ENCODE measurements at places on chromosomes 6 and 20. TPM values are rescaled to one million over a fixed set of nuclear protein-coding genes. Genes with fewer than 3 reads are reported as not detected.

Gene DSE
- 106 TPM for total RNA-seq

Gene CRISP3
- not detected for total RNA-seq

Gene MOG
- total RNA-seq, result not detected

Gene FKBP1C
- total RNA-seq, result 0.26 TPM

Gene UBE2C
- total RNA-seq, result 12.9 TPM

Gene HMGCLL1
- total RNA-seq, result 0.51 TPM

Gene DIDO1
- total RNA-seq, result 33.2 TPM

Gene CST7
- total RNA-seq, result not detected

Gene RBBP8NL
- total RNA-seq, result not detected

Gene EFCAB8
- total RNA-seq, result under 0.01 TPM

- H3K4me1 ChIP-seq, result no peaks in the 10 kb centered on the region
- H3K36me3 ChIP-seq, result no peaks in the 10 kb centered on the region
- H3K4me3 ChIP-seq, result no peak overlapping the region
- no peaks in the 10 kb centered on the region for H3K27me3 ChIP-seq
These were observed 116.5 kb upstream of the MAP3K7 start for GRCh38 chr6:90703336-90703735.

DNA sequence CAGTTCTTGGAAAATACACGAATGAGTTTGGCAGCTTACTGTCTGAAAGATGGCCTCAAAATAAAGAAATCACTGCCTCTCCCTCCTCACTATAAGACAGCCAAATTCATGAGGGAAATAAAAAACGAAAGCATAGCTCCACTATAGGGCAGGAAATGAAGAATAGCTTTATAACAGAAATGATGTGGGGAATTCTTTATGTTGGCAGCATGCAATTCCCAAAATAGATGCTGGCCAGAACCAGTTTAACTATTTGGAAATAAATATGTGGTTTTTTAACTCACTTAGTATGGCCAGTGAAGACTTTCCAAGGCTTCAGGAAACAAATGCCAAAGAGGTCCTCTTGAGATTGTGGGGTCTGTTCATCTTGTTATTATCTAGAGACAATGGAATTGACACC lies 100.5 kb downstream of the TBX18 start:
- H3K27ac ChIP-seq, result no peak overlapping the region
- H3K36me3 ChIP-seq, result no peaks in the 10 kb centered on the region
- peak; percentile 27 for DNase-seq
- no peaks in the 10 kb centered on the region for H3K27me3 ChIP-seq
- no peaks in the 10 kb centered on the region for H3K4me1 ChIP-seq

GRCh38 chr6:70310063-70310694 lies 7.3 kb upstream of the COL9A1 start:
- peak; percentile 70 for DNase-seq
- no peaks in the 10 kb centered on the region for H3K4me1 ChIP-seq
- H3K36me3 ChIP-seq, result no peaks in the 10 kb centered on the region
- no peak overlapping the region for H3K27ac ChIP-seq
- H3K4me3 ChIP-seq, result no peak overlapping the region

- no peaks in the 10 kb centered on the region for H3K4me1 ChIP-seq
- no peaks in the 10 kb centered on the region for H3K27me3 ChIP-seq
- H3K27ac ChIP-seq, result no peak overlapping the region
- no peak for DNase-seq
- no peaks in the 10 kb centered on the region for H3K36me3 ChIP-seq
These were observed 3.5 kb downstream of the MCM9 start for GRCh38 chr6:118931436-118931835.

- peak overlapping the region; percentile 14 for H3K27ac ChIP-seq
- no peaks in the 10 kb centered on the region for H3K36me3 ChIP-seq
- no peaks in the 10 kb centered on the region for H3K27me3 ChIP-seq
- H3K4me3 ChIP-seq, result no peak overlapping the region
These were observed 80.1 kb upstream of the NXT1 start for GRCh38 chr20:23270382-23270911.

- no peaks in the 10 kb centered on the region for H3K27me3 ChIP-seq
- peaks cover 4% of the 10 kb centered on the region for H3K4me1 ChIP-seq
- H3K27ac ChIP-seq, result no peak overlapping the region
- H3K4me3 ChIP-seq, result peak overlapping the region; percentile 96
- H3K36me3 ChIP-seq, result peaks cover 4% of the 10 kb centered on the region
These were observed 1.9 kb upstream of the GID8 start for GRCh38 chr20:62935968-62936585.

DNA sequence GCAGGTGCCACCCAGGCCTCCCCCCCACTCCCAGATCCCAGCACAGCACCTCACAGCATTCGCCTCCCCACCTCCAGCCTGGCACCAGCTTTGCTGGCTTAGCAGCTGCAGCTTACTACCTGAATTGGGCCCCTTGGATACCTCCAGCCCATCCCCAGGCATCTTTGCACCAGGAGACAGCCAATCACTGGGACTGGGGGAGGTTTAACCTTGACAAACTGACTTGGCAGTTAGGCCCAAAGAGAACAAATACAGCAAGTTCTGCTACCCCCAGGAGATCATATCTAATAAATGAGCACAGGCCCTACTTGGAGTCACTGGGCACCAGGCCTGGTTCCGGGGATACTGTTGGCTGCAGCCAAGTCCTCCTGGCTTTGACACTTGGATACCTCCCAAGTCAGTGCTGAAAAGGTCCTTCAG lies 8.8 kb downstream of the PDRG1 start:
- H3K4me3 ChIP-seq, result no peak overlapping the region
- H3K27ac ChIP-seq, result no peak overlapping the region
- no peaks in the 10 kb centered on the region for H3K27me3 ChIP-seq
- DNase-seq, result no peak

- H3K36me3 ChIP-seq, result no peaks in the 10 kb centered on the region
- H3K4me3 ChIP-seq, result no peak overlapping the region
These were observed 888.8 kb downstream of the QKI start for GRCh38 chr6:164303102-164303964.
